ENCODE measurements at places on chromosomes 1 and 21.
A peak's percentile ranks its signal among the peaks of the same experiment; 100 is the strongest.

DNA sequence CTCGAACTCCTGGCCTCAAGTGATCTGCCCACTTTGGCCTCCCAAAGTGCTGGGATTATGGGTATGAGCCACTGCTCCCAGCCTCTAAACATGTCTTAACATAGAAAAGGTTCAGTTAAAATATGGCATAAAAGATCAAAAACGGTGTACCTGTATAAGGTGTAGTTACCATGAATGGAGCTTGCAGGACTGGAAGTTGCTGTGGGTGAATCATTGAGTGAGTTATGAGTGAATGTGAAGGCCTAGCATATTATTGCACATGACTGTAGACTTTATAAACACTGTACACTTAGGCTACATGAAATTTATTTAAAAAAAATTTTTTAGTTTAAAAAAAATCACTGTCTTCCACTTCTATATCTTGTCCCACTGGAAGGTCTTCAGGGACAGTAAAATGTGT is 15.7 kb downstream of the ABCD3 start:
- DNase-seq: no peak

- no peak for DNase-seq
Measured at GRCh38 chr1:64072089-64072793, 131.2 kb upstream of the UBE2U start.

DNA sequence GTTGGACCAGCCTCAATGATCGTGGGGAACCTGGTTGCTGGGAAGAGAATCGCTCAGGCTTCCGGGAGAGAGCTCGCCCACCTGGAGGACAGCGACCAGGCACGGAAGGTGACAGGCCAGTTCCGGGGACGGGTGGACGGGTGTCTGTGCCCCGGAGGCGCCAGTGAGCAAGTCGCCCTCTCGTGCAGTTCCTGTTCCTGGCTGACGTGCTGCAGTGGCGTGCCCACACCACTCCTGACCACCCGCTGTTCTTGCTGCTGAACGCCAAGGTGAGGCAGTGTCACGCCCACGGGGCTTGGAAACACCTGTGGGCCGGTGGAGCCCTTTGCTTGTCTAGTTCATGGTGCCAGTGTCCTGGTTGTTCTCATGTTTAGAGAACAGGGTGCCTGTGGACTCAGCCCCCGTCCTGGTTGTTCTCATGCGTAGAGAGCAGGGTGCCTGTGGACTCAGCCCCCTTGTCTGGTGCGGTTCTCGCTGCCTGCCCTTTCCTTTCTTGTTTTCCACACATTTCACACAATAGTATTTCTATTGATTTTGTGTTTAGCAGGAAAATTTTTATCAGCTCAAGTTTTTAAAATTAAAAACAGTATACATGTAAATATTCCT is 53.1 kb downstream of the S100B start:
- DNase-seq: no peak

GRCh38 chr1:161824618-161825017 is 58.5 kb downstream of the ATF6 start:
- no peak for DNase-seq

DNA sequence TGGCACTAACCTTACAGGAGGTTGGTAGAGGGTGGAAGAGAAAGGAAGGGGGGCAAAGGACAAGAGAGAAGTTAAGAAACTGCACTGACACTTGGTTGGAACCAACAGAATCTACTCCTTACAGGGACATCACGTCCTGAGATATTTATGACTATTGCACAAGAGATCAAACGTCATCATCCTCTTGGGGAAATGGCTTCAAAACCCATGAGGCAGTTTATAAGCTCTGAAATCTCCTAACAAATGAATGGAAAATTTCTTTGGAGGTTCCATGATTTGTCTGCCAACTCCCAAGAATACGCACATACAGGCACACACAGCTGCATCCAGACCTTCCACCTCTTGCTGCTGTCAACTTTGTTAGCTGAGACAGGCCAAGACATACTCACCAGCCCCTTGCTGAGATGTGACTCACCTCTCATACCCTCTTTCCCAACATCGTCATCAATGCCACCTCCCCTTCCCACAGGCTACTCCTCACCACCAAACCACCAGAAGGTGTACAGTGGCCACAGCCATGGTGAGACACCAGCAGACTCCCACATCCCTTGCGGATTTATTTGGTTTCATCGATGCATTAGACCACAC is 135.5 kb downstream of the SETD4 start:
- peak; percentile 10 for DNase-seq

GRCh38 chr1:112393631-112393974 is 2.4 kb upstream of the CTTNBP2NL start:
- DNase-seq: no peak

DNA sequence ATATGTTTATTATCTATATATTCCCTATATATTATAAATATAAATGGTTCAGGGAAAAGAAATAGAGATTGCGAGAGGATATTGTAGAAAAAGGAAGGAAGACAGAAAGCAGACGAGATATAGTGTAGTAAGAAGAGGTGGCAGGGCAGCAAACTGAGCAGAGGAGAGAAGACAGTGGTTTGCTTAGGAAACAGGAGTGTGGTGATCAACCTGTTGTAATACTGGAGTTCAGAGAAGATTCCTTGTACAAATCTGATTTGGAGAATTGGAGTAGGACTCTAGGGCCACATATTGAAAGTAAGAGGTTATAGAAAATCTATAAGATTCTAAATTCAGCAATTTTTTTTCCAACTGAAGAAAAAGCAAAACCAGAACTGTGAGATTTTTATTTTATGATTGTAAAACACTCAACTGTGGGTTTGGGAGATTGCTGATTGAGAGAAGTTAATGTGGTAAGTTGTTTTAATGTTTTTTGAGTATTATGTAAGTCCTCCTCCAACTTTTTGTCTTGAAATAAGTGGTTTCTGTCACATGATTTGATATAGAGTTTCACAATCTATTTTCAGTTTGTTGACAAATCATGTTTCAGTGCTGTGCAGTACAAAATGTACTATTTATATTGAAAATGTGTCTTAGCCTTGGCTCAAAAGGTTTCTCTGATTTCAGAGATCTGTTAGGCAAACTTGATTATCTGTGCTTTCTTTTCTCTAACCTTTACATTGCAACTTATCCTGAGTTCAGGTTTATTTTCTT is 9.6 kb upstream of the AMY2B start:
- no peak for DNase-seq

DNA sequence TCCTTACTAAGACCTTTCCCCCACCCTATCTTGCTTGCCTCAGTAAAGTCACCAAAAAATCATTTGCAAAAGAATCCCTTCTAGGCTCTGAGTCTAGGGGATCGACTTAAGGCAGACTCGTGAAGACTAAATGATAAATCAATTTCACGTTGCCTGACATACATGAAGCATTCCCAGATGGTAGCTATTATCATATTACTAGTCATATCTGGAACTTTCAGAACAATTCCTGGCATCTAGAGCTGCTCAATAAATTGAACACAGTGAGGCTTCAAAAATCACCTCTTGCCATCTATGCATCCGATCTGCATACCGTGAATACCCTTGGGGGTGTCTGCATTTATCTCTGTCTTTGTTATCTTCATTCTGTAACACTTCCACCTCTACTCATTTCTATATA is 49.6 kb upstream of the DAB1 start:
- DNase-seq: no peak

DNA sequence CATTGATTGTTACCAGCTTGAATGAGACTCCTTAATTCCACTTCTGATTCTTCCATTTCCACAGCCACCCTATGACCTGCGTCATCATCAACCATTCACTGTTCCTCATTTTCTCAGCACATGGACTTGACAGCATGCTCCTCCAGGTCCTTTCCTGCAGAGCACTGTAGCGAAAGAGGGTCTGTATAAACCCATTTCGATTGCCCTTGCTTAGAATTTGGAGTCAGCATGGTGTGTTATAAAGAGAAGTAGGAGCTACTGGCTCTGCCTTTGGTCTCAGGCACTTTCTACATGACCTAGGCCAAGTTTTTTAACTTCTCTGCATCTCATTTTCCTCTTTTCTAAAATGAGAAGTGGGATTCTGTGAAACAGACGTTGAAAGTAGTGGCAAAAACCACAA is 133.8 kb downstream of the AK5 start:
- DNase-seq: no peak

DNA sequence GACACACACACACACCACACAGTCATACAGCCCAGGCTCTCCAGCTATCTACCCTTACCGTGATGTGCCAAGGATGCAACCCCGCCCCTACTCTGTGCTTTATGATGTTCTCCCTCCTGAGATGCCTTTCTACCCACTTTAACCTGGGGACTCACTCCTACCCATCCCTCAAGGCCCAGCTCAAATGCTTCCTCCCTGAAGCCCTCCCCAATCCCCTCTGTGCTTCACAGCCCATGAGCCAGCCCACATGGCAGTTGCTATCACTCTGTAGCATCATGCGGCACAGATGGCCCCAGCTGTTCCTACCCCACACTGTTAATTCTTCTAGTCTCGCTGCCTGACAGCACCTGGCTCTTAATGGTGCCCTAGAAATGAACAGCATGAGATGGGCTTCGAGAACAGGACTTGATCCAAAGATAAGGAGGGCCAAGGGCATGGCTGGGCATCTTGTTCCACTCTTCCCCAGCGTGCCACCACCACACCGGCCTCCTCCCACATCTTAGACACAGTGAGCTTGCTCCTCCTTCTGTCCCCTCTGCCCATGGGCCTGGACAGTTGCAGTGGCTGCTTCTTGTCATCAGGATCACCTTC is 109.8 kb downstream of the GLIS1 start:
- DNase-seq: no peak

DNA sequence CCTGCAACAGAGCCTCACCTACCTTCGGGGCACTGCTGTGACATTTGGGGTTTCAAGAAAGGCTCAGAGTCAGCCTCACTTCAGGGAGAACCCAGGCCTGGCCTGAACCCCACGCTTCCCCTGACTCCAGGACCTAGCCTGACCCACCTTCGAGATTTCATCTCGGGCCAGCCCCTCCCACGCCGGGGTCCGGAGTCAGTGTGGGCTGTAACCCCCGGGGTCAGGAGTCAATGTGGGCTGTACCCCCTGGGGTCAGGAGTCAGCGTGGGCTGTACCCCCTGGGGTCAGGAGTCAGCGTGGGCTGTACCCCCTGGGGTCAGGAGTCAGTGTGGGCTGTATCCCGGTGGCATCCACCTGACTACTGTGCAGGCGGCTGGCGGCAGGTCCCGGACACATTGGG is 183.0 kb upstream of the RAB4A start:
- no peak for DNase-seq

GRCh38 chr1:9324246-9325096 is 31.8 kb downstream of the SPSB1 start:
- DNase-seq: no peak

DNA sequence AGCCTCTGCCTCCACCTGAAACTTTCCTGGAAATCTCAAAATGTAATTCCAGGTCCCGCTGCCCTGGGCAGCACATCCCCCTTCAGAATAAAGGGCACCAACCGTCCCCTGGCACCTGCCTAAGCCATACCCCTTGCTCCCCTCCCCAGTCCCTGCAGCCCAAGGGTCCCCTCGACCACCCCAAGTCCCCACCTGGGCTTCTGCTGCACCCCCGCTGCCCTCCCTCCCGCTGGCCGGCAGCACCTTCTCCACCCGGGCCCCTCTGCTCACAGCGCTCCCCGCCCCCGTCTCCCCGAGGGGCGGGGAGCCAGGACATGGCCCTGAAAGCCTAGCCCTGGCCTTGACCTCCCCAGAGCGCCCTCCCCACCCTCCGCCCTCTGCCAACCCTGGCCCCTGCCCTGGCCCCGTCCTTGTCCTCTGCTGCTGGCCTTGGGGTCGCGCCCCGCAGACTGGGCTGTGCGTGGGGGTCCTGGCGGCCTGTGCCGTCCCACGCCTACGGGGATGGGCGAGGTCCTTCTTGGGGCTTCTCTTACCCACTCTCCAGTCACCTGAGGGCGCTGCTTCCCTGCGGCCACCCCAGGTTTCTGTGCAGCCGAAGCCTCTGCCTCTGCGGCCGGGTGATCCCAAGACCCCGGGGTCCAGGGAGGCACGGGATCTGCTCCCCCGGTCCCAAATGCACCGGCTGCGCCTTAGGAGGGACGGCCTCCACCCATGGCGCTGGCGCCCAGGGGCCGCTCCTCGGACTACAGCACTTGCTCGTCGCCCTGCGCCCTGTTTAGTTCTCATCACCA is 41.7 kb downstream of the WDR4 start:
- DNase-seq: no peak

DNA sequence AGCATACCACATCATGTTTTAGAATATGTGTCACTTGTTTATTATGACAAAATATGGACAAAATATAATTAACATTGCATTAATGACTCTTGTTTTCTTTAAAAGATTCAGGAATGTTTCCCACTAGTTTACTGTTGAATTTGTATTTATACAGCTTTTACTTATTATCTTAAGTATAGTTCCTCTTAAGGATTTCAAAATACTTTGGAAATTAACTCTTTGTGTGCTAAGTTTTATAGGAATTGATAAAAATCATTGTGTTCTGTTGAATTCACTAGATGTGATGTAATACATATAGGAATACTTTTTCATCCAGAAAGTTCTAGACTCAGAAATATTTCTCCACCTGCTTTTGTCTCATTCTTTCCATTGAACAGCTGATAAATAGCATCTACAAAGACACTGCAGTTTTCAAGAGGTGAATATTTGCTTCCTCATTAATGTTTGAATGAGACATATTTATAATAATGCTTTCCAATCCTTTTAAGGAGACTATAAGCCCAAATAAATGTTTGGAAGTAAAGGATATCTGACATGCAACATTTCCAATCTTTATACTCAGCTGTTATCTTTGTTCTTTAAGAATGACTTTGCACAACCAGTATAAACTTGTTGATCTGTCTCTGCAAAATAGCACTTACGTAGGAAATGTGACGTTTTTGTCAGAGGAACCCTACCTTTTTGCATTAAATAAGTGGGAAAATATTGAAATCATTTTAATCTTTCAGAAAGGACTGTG is 38.4 kb upstream of the SAMSN1 start:
- DNase-seq: no peak

DNA sequence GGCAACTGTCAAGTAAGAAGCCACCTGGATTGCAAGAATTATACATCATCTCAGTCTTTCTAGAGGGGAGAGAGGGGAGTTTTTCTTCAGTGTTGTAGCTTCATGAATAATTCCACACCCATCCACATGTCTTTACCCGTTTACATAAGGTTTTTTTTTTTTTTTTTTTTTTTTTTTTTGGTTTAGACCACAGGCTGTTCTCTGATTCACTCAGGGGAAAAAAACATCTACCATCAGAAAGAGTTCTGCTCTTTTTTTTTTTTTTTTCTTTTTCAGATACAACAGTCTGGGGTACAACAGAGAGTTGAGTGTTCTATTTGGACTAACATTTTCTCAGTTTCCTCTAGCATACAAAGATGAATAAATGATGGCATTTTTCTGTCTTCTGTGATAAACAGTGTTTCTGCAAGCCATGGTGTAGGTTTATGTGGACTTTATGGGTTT is 4.9 kb upstream of the KIF14 start:
- DNase-seq: peak; percentile 21

DNA sequence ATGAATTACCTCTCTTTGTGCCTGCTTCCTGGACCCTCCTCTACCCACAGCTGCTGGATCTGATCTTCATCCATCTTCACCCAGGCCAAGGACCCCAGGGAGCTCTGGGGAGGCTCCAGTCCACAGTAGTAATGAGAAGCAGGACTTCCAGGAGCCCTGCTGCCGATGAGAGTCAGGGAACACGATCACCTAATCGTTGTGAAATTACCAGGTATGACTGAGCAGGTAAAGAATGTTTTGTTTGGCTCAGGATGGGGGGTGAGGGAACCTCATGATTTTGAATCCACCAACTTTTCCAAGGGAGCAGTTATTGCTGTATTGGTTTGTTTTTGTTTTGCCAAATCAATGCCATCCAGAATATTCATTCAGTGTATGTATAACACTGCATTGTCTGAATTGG is 454.0 kb downstream of the PLPP3 start:
- no peak for DNase-seq

GRCh38 chr1:65206836-65207235 is 58.8 kb downstream of the AK4 start:
- no peak for DNase-seq

- DNase-seq: no peak
Measured at GRCh38 chr1:32363713-32364112, 1.4 kb downstream of the TSSK3 start.

Data from HTR-8/SVneo (cell line).